ENCODE measurements at places on chromosomes 12 and 14. TPM values are rescaled to one million over a fixed set of nuclear protein-coding genes. Genes with fewer than 3 reads are reported as not detected.

DNA sequence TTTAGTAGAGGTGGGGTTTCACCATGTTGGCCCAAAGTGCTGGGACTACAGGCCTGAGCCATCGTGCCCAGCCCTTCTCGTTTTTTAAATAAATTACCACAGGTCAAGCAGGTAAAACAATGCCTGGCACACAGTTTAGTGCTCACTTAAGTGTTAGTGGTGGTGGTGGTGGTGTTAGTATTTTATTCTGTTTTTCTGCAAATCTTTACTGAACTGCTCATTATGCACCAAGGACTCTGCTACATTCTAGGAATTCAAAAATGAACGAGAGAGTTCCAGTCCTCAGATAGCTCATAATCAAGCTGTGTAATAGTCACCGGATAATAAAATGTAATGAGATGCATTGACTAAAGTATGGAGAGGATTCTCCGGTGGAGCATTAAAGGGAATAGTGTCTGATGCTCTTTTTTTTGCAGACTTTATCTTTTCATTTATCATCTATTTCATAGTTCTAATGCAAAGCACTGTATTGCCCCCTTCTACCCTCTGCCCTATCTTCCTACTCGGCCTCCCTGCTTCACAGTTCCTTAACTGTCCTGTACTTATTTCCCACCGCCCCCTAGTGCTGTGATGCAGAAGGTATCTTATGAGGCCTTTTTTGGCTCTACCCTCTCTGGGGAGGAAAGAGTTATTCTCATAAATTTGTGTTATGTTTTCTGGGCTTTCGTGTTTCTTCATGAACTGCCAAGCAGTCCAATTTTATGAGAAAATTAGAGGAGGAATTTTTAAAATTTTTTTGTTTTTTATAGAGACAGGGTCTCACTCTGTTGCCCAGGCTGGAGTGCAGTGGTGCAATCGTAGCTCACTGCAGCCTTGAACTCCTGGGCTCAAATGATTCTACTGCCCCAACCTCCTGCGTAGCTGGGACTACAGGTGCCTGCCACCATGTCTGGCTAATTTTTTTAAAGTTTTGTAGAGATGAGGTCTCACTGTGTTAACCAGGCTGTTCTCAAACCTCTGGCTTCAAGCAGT, 1.0 kb downstream of the ITFG2 start:
- no peak for DNase-seq

DNA sequence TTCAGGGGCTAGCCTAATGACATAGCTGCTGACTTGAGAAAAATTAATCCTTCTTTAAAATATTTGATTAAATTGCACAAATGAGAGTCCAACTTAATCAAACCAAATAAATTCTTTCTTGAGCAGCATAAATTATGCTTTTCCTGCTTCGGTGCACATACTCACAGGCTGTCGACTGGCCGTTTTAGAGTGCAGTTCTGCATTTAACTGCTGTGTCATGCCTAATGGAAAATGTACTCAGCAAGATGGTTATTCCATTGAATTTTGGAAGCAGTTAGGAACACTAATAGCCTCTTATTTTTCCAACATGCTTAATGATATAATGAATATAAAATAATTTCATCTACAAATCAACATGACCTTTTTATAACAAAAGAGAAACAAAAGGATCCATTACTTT, 266.1 kb upstream of the LRIG3 start:
- no peak for DNase-seq

DNA sequence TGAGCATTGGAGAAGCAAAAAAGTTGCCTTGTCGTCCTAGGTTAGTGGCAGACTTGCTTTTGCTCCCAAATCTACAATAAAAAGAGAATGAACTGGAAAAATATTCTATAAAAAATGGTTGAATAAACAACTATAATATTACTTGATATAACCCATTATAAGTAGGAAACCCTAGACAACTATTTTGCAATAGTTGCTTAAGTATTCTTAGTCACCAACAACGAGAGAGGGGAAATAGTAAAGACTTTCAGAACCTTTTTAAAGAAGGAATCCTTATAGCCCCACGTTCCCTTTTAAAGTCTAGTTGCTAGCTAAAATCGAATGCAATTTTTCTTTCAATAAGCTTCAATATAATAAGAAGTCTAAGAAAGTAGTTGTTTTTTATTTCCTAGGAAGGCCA, 17.5 kb downstream of the AQP6 start:
- no peak for DNase-seq

Gene PTGER2
- total RNA-seq = 1.00 TPM

Data from right lobe of liver (tissue), 6 donors.